ENCODE measurements at places on chromosomes 1 and 21.

- no peak for DNase-seq
These were observed 572 bp downstream of the LPGAT1 start for GRCh38 chr1:211830055-211830327.

- DNase-seq: no peak
These were observed 69.3 kb upstream of the WARS2 start for GRCh38 chr1:119209596-119210295.

- no peak for DNase-seq
These were observed 27.0 kb downstream of the ZC3H11B start for GRCh38 chr1:219585837-219586455.

GRCh38 chr1:27296773-27297291, 25.1 kb upstream of the TMEM222 start:
- peak; percentile 70 for DNase-seq

DNA sequence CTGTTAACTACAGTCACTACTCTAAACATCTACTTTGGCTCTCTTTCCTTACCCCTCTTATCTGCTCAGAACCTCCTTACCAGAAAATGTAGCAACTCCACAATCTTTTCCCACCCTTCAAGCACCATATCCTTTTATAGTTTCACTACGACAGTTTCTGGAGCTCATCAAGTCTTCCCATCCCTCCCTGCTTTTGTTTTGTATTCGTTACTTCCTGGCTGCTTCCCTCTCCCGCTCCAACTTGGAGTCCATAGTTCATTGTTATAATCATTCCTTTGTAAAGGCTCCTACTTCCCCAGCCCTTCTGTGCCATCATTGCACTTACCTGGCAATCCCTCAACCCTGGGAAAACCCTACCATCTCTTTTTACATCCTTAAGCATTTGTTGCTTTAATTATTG, 18.0 kb downstream of the MPZL1 start:
- DNase-seq: no peak
